ENCODE measurements at places on chromosomes 4 and X.

- no peak for DNase-seq
These were observed 54.5 kb upstream of the CHRNA9 start for GRCh38 chr4:40280586-40280985.

GRCh38 chr4:169334335-169334734 is 63.6 kb upstream of the SH3RF1 start:
- DNase-seq: no peak

DNA sequence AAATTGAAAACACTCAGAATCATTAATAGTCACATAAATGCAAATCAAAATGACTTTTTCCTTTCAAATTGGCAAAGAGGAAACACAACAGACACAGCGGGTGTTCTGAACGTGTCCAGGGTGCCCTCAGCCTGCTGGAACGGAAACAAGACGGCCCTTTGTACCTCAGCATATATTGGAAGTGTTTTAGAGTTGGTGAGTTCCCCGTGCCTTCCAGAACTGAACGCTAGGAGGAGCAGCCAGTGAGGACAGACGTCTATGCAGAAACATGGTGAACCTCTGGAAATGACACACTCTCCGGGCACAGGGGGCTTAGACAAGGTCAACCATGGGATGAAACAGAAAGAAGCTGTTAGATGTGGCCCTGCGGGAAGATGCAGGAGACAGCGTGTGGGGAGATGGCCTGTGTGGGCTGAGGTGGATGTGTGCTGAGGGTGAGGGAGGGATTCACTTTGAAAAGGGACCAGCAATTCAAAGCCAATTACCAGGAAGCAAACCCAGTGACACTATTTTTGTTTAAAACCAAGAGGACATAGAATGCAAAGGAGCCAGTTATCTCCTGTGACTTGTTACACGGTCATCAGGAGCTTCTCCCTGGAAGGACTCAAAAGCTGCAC is 40.4 kb downstream of the RNF212 start:
- DNase-seq: peak; percentile 30

GRCh38 chr4:6110681-6111353 is 89.5 kb downstream of the JAKMIP1 start:
- no peak for DNase-seq

- DNase-seq: no peak
These were observed 46.4 kb upstream of the ABCG2 start for GRCh38 chr4:88204882-88205281.

DNA sequence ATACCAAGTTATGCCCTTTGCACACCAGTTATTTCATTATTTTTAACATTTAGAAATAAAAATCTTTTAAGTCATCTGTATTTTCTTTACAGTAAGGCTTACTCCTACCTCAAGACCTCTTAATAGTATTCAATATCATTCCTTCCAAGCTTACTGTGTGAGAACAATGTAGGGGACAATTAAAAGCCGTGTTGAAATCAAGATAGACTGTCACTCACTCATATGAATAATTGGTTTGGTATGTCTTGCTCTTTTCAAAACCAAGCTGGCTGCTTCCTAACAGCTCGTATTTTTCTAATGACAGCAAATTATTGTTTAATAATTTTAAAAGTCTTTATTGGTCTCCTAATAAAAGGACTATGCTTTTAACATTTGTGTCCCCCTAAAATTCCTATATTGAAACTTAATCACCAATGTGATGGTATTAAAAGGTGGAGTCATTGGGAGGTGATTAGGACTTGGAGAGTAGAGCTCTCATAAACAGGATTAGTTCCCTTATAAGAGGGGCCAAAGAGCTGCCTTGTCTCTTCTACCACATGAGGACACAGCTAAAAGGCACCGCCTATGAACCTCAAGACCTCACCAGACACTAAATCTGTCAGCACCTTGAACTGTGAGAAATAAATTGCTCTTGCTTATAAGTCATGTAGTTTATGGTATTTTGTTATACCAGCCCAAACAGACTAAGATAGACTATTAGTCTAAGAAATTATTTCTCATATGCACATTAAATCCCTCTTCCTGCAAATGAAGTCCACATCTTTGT is 4.1 kb downstream of the ABCB7 start:
- no peak for DNase-seq

- no peak for DNase-seq
These were observed 28.1 kb downstream of the SMIM43 start for GRCh38 chr4:121736735-121737351.

GRCh38 chrX:76076124-76076523 is 96.7 kb upstream of the PBDC1 start:
- no peak for DNase-seq

DNA sequence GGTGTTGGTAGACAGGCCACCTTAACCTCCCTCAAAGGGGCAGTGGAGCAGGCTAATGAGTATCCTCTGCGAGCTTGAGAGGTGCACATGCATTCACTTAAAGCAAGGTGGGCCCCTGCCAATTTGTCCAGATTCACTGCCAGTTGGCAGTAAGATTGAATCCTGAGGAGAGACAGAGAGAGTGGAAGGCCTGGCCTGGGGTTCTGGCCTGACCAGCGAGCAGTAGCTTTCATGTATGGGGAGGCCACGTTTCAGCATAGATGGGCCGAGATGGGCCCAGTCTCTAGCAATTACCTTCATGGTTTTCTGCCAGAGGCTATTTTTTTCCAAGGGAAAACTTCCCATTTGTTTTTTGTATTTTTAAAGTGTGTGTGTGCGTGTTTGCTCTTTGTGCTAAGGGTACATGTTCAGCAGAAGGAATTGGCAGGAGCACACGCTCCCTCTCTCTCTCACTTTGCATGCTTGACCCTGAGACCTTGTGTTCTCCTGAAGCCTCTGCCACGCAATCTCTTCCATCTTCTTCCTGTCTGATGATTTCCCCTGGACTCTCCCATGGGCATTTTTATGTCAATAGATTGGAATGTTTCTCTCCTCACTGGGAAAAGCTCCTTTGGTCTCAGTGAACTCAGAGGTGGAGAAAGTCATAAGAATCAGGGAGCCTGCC is 215.8 kb upstream of the SFRP2 start:
- DNase-seq: no peak

GRCh38 chrX:72107320-72107719 is 24.4 kb downstream of the RTL5 start:
- DNase-seq: no peak

GRCh38 chrX:155896512-155896911 is 15.4 kb downstream of the VAMP7 start:
- DNase-seq: no peak

- DNase-seq: no peak
These were observed 490.2 kb upstream of the LCORL start for GRCh38 chr4:18511727-18512126.

Measured in stimulated activated CD4-positive, alpha-beta T cell treated with anti-CD3 and anti-CD28 coated beads, TNF-alpha, amount 100 ng/mL, for 4 hours (primary cell).